ENCODE measurements at places on chromosomes 5 and 9. TPM values are rescaled to one million over a fixed set of nuclear protein-coding genes. Genes with fewer than 3 reads are reported as not detected.

Gene RASGRF2
- 8.8 TPM for total RNA-seq

Gene IFNB1
- not detected for total RNA-seq

Gene LEAP2
- 2.9 TPM for total RNA-seq

Gene IFNA21
- not detected for total RNA-seq

Gene PCDHGB5
- total RNA-seq = 0.08 TPM

Gene CCDC152
- total RNA-seq = 3.5 TPM

Gene LIX1
- total RNA-seq = not detected

Data from activated naive CD4-positive, alpha-beta T cell treated with anti-CD3 and anti-CD28 coated beads, Interleukin-2, amount 10 ng/mL, durations not matched to agents 5 hours and 36 hours (primary cell).